Airway epithelial cell (primary cell): ENCODE measurements at places on chromosomes 6 and 20. TPM values are rescaled to one million over a fixed set of nuclear protein-coding genes. Genes with fewer than 3 reads are reported as not detected.

CASS4 gene
- total RNA-seq: 0.21 TPM in 1 of 2 replicates, not detected in the other

BTN1A1 gene
- total RNA-seq: not detected in 2 replicates

ADGRF5 gene
- under 0.01 TPM in 1 of 2 replicates, not detected in the other for total RNA-seq

TRMT6 gene
- 14.7 and 16.7 TPM in 2 replicates for total RNA-seq

HLA-DPB1 gene
- 0.93 TPM in 1 of 2 replicates, not detected in the other for total RNA-seq

HLA-F gene
- total RNA-seq: 1.3 and 1.8 TPM in 2 replicates

NMBR gene
- 0.14 TPM in 1 of 2 replicates, not detected in the other for total RNA-seq
